ENCODE measurements at places on chromosomes 13 and 19.

DNA sequence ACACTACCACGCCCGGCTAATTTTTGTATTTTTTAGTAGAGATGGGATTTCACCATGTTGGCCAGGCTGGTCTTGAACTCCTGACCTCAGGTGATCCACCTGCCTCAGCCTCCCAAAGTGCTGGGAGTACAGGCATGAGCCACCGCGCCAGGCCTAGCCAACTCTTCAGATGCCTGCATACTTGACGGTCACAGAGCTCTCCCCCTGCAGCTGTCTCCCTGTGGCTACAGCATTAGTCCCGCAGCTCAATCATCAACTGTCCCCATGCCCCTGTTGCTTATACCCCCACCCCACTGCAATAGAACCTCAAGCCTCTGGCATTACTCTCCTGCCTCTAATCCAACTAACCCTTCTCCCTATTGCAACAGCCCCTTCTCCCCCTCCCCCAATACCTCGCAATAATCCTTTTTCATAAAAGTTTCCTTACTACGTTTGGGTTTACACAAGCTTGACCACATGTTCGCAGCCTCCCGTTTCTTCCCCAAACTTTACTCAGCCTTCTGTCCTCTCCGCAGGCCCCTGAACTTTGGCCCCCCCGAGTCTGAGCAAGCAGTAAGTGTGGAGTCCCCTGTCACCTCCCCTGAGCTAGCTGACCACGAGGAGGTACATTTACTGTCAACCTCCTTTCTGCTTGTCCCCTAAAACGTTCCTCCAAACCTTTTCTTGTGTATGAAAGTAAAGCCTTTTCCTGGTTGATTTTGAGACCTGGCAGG, 1.7 kb downstream of the ZNF77 start:
- no peak for DNase-seq

DNA sequence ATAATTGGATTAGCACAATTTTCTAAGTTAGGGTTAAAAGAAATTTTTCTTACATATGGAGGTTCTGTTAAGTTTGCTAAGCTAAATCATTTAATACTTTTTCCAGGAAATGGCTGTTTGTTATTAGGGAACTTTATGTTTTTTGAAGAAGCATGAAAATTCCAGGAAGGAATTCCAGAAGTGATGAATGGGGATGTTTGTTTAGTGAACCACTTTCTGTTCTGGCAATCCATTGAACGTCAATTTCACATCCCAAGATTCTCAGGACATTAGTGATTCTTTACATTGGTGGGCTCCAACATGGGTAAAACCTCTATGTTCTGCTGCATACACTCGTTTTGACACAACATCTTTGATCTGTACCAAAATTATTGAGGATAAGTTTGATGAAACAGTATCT, 534.4 kb downstream of the IRS2 start:
- peak; percentile 53 for DNase-seq

DNA sequence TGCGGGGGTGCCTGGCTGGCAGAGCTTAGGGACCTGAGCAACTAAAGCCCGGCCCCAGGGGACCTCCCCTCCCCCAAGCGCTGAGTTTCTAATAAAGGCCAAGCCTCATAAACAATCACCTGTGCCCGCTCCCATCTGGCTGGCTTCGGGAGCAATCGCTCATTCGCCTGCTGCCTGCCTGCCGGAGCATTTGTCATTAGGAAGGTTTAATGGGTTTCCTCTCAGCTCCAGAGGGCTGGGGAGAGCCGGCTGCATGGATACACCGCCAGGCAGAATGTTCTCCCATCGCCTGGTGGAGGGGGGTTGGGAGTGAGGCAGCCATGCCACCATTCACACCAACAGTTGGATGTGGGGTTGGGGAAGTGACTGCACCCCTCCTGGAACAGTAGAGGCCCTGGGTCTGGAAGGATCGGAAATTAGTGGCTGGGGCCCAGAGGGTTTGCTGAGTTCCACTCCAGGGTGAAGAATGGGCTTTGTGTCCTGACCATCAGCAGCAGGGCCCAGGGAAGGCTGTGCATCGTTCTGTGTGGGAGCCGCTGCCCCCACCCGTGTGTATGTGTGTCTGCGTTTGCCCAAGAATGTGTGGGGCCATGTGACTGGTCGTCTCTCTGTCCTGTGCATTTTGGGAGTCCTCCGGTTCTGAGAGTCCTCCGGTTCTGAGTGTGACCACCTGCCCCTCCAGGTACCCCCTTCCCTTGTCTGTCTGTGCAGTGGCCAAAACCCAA, 15.3 kb downstream of the PIN1 start:
- DNase-seq: no peak

DNA sequence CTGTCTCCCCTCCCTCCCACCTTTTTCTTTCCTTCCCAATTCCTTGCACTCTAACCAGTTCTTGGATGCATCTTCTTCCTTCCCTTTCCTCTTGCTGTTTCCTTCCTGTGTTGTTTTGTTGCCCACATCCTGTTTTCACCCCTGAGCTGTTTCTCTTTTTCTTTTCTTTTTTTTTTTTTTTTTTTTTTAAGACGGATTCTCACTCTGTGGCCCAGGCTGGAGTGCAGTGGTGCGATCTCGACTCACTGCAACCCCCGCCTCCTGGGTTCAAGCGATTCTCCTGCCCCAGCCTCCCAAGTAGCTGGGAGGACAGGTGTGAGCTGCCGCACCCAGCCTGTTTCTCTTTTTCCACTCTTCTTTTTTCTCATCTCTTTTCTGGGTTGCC, 6.9 kb downstream of the MYADM start:
- DNase-seq: no peak

DNA sequence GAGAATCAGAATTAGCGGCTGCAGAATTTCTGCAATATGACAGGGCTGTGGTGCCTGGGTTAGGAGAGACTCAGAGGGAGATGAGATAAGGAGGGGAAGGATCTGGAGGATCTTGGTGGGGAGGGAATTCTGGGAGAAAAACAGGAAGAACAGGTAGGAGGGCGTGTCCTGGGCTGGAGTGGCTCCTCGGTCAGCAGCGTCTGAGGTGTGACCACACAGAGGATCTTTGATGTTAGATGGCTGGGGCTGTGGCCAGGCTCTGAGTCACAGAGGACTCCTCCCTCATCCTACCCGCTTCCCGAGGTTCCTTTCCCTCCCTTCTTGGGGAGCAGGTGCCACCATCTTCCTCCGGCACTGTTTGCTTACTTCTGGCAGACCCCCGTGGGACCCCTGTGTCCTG, 6.4 kb upstream of the KLK6 start:
- DNase-seq: no peak

GRCh38 chr19:35206379-35206778, 22.2 kb downstream of the FAM187B start:
- DNase-seq: no peak

- DNase-seq: no peak
Measured at GRCh38 chr13:66128201-66128600, 1101.9 kb downstream of the PCDH9 start.
